Cardiac ventricle fibroblast (primary cell): ENCODE measurements at places on chromosomes 3 and 15. TPM values are rescaled to one million over a fixed set of nuclear protein-coding genes. Genes with fewer than 3 reads are reported as not detected.

Gene NUTM1
- total RNA-seq: not detected in 2 replicates

Gene RETNLB
- total RNA-seq: not detected in 2 replicates

Gene SAXO2
- 0.06 and 0.39 TPM in 2 replicates for total RNA-seq

Gene GOLGA8K
- not detected in 2 replicates for total RNA-seq

Gene GOLIM4
- 51.8 and 53.2 TPM in 2 replicates for total RNA-seq

Gene SGO1
- 1.9 TPM in 2 replicates for total RNA-seq
